Neuronal stem cell (in vitro differentiated cells): ENCODE measurements at places on chromosomes 1 and 21.

DNA sequence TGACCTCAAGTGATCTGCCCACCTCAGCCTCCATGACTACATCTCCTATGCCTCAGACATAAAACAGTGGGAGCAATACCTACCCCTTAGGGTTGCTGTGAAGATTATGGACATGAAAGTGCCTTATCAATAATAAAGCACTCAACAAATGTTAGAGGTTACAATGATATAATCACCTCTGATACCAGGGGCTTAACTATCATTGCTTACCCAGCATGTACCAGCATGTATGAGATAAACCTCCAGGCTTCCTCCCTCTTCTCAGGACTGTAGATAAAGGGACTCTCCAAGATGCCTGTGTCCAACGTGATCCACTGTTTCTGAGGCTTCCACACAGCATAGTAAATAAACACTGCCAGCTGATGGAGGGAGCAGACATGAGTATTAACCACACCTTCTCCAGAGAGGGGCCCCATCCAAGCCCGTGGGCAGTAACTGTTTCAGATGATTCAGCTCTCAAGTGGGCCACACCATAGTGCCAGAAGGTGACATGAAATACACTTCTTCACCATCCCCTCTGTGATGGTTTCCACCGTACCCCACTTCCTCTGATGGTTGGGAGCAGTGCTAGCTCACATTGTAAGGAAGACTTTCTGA, 26.2 kb downstream of the RHBDL2 start:
- no peak for DNase-seq

DNA sequence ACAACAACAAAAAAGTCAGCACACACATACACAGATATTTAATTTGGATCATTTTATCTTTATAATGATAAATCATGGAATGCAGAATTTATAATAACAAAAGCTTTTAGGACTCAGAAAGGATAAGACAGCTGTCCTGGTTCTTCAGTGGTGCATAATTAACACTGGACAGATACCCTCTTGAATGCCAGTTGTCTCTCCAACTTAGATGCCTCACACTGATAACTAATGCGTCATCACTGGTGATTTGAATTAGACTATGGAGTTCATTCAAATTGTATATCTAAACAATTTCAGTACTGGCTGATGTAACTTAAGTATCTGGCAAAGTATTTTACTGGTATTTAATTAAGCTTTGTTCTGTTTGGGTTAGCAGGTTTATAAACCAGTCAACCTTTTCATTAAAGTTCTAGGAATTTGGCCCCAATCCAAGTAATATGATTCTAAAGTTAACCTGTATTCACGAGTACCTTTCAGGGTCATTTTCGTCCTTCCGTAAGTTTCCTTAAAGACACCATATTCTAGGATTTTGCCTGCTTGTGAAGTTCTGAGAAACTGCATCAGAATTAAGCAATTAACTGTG, 1199.5 kb upstream of the TMPRSS15 start:
- no peak for DNase-seq

DNA sequence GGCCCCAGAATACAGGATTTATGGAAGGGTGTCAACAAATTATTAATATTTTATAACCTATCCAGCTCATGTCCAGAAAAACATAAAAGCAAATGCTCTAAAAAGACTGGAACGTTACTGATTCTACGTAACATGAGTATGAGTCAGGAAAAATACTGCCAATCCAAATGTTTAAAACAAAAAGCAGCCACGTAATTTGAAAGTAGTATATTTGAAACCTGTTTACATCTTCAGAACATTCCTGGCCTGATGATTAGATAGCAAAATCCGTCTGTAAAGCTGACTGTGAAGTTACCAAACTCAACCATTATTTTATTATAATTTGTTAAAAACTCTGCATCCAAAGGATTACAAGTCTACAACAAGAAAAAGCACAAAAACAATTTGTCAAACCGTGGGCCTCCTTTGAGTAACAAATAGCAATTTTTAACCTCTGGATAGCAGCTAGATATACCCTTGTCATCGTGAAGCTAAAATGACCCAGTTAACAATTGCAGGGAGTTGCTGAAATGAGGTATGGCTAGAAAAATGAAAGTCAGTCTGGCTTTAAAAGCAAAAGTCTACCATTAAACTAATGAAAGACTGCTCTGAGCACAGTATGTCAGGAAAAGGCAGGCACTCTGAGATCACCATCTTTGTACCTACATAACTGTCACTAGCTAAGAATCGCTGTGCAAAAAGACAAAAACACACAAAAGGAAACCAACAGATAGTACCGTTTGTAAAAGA, 1.2 kb downstream of the UBR4 start:
- no peak for DNase-seq

GRCh38 chr1:170665629-170666028, 1.7 kb downstream of the PRRX1 start:
- DNase-seq: no peak

DNA sequence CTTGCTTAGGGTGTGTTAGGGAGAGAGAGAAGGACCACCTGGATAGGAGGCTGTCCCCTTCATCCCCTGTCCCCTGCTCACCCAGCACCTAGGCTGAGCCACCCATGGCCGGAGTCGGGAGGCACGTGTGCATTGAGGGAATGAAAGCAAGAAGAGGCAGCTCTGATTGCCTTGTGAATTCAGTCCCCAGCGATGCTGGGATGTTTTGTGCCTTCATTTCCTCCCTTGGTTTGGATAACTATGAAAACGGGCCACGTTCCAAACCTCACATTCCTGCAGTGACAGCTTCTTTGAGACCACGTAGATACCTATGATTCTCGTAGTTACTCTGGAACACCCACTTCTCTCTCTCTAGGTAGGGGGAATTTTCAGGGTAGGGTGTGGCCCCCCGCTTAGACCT, 67.1 kb downstream of the MAN1C1 start:
- no peak for DNase-seq

DNA sequence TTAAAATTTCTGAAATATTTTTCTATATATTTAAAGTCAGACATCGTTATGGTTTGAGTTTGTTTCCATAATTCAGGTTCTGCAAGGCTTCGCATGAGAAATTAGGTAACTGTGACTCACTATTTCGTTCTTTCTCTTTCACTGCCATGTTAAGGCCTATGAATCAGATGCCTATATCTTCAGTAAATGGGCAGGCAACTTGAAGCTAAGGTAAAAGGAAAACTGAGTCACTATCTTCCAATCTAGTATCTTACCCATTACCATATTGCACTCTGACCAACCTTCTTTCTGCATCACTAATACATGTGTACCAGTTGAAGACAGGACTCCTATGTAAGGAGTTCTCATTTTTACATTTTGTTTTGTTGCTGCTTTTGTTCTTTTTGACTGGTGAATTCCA, 37.8 kb downstream of the PYHIN1 start:
- no peak for DNase-seq

DNA sequence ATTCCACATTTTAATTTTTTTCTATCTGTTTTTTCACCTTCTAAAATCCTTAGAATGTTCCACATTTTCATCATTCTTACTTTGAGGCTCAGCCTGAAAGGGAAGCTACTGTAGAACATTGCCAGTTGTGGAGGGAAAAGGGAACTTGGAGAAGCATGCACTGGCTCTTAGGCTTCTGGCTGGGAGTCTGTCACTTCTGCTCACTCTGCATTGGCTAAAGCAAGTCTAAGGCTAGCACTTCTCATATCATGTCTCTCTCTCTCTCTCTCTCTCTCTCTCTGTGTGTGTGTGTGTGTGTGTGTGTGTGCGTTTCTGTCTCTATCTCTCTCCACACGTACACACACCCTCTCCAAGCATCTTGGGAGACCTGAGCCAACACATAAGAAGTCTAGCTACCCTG, 49.6 kb upstream of the ADAR start:
- DNase-seq: no peak
